ENCODE measurements at places on chromosomes 4 and X.

- DNase-seq, result no peak
These were observed 918.3 kb downstream of the ARAP2 start for GRCh38 chr4:35325908-35326453.

DNA sequence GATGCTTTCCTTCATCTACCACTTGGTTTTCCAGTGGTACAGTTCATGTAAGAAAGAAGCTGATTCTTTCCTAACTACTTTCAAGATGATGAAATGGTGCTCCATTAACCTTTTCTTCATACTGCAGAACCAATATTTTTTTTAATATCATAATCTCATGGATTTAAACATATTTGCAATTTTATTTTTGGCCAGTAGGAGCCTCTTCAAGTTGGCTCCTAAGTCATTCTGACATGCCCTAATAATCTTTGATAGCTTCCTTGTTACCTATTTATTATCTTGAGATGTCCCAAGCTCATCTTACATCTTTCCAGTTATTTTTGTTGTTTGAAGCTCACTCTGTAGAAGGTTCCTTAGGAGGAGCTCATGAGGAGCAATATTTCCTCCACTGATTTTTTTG, 170.2 kb downstream of the APBB2 start:
- no peak for DNase-seq

DNA sequence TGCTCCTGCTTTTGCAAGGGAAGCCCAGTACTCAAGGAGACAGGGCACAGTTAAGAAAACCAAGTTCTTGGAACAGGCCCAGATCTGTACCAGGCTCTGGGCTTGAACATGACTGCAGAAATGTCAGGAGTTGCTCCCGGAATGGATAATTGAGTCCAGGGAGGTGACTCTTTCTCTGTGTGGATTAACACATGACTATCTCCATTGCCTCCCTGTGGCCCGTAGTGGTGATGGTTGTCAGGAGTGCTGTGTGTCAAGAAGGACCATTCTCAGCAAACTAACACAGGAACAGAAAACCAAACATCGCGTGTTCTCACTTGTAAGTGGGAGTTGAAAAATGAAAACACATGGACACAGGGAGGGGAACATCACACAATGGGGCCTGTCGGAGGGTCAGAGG, 39.9 kb downstream of the CCKAR start:
- DNase-seq, result no peak

DNA sequence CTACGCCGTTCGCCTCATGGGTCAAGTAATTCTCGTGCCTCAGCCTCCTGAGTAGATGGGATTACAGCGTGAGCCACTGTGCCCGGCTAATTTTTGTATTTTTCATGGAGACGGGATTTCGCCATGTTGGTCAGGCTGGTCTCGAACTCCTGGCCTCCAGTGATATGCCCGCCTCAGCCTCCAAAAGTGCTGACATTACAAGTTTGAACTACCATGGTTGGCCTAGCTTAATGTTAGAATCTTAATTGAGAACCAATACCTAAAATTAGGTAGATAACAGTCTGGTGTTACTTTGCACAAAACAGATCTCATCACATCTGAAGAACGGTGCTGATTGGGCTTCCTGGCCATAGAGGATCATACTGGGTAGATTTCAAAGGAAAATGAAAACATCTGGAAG, 184.9 kb downstream of the VEGFC start:
- no peak for DNase-seq

- no peak for DNase-seq
These were observed 186.4 kb downstream of the SPRY1 start for GRCh38 chr4:123583043-123583442.

DNA sequence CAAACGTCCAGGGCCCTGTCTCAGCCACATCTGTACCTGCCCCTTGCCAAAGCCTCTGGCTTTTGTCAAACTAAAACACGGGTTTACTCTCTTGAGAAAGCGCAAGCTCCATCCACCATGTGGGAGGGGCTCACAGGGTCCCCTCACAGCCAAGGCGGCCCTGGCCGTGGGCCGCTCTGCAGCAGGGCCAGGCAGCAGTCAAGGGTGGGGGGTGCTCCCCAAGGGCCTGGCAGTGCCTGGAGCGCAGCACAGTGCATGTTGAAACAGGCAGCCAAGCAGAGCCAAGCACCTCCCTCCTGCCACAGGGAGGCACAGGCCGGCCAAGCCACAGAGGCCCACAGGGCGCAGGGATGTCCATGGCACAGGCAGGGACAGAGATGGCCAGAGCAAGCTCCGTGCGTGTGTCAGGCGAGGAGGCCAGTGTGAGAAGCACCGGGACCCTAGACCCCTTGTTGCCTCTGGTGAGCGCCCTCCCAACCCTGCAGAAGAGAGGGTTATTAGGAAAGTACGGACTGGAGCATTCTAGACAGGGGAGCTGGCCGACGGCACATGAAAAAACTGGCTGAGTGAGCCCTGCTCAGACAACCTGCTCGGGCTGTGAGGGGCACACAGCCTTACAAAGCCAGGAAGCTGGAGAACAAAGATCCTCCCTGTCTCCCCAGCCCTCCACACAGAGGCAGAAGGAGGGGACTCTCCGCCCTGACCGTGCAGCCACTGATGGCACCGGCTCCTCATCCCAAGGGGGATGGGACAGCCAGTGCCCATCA, 39.0 kb downstream of the FAM53A start:
- DNase-seq, result no peak

- no peak for DNase-seq
These were observed 23.6 kb upstream of the RBPJ start for GRCh38 chr4:26297219-26297618.

DNA sequence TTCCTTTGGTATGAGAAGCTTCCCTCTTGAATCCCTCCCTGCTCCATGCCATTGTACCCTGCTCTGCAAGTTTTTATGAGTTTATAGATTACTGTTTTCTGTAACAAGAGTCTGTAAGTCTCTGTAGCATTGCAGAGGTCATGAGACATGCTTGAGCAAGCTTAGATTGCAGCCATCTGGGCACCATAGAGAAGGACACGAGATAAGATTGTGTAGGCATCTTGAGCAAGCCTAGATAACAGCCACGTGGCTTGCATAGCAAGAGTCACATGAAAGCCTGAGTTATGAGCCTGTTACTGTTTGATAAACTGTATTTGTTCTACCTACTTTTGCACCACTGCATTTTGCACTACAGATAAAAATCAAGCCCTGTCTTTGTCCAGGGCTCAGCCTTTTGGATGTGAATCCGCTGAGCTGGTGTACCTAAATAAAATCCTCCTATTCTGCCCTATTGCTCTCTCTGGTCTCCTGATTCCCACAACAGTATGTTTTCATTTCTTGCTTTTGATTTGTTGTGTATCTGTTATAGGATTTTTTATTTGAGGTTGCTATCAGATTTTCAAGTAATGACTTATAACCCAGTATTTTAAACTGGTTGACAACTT, 127.4 kb upstream of the ANKRD50 start:
- DNase-seq, result no peak

GRCh38 chr4:43233321-43233720, 340.8 kb downstream of the GRXCR1 start:
- DNase-seq, result no peak

DNA sequence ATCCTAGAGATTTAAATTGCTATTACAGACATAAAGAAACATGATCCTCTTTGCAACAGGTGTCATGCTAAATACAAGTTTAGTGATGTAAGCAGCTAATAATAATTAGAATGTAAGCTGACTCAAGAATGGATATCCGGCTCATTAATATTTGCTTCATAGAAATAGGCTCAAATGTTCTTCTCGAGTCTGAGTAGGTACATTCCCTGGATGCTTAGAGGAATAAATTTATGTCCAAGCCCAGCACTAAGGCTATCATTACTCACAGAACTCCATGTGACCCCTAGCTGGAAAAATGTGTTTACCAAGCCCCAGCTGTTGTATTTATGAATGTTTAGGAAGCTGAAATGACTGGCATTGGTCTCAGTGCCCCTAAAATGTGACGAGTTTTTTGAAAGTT, 87.6 kb upstream of the TSPAN7 start:
- DNase-seq, result no peak

- no peak for DNase-seq
These were observed 35.6 kb downstream of the RAPGEF2 start for GRCh38 chr4:159138436-159138835.

GRCh38 chr4:142265946-142266345, 580.2 kb downstream of the INPP4B start:
- no peak for DNase-seq

- DNase-seq, result no peak
These were observed 122.3 kb downstream of the ARHGAP10 start for GRCh38 chr4:147854154-147854553.

DNA sequence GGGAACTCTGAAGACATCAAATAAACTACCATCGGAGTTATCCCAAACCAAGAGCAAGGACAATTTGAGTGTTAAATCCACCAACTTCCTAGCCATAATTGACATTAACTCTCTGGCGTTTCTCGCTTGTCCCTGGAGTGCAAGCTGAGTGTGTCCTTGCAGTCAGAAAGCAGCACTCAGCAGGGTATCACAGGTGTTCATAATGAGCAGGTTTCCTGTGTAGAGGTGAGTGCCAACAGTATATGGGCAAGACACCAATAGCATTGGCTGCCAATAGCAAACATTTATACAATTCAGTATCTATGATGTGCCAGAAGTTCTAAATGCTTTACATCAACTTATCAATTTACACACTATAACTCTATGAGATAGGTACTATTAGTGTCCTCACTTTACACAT, 11.2 kb downstream of the BLTP1 start:
- no peak for DNase-seq

DNA sequence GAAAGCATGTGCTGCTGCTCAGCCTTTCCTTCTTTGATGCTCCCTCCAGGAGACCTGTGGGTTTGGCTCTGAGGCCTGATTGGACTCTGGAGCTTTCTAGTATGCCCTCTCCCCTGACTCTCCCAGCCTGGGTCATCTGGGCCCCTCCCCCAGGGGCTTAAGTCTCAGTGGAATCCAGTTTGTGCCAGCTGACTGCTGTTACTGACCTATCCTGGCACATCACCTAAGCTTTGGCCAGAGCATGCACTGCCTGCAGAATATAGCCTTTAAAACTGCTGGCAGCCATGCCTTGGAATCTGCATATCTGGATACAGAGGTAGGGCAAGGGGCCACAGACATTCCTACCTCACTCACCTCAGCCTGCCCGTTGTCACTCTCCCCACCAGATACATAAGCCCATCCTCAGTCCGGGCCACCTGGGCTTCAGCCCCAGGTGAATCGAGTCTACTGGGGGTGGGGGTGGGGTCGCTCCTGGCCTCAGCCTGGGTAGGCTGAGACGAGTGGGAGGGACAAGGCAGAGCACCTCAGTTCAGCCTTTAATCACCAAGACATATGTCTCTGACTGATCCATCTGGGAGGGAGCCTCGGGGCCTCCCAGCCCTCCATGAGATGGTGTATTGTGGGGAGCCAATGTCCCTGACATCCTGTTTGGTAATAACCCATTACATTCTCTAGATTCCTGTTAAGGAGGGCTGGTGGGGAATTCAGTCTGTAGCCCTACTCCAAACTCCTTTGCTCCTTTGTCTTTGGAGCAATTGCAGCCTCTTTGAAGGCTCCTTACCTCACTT, 61.2 kb downstream of the STARD8 start:
- DNase-seq, result no peak

DNA sequence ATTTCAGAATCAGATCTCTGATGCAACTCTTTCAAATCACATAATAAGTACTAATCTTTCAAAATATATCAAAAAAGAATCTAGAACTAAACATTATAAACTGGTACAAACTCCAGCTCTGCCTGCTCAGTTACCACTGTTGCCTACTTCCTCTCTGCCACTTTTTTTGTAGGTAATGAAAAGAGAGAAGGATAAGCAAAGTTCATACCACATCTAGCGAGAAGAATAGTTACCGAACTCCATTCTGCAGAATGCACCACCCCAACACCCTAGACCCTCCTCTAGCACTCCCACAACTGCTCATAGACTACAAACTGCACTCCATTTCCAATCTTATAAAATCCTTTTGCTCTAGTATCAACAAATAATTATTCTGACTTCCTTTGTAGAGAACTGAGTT, 19.7 kb upstream of the LRBA start:
- DNase-seq, result no peak

Data from esophagus squamous epithelium (tissue), 5 donors.